ENCODE measurements at places on chromosomes 1 and 21.

GRCh38 chr1:54608566-54609230 lies 14.6 kb downstream of the FAM151A start:
- no peak for DNase-seq

- no peak for DNase-seq
Measured at GRCh38 chr1:32742199-32742947, 39.8 kb upstream of the SYNC start.

DNA sequence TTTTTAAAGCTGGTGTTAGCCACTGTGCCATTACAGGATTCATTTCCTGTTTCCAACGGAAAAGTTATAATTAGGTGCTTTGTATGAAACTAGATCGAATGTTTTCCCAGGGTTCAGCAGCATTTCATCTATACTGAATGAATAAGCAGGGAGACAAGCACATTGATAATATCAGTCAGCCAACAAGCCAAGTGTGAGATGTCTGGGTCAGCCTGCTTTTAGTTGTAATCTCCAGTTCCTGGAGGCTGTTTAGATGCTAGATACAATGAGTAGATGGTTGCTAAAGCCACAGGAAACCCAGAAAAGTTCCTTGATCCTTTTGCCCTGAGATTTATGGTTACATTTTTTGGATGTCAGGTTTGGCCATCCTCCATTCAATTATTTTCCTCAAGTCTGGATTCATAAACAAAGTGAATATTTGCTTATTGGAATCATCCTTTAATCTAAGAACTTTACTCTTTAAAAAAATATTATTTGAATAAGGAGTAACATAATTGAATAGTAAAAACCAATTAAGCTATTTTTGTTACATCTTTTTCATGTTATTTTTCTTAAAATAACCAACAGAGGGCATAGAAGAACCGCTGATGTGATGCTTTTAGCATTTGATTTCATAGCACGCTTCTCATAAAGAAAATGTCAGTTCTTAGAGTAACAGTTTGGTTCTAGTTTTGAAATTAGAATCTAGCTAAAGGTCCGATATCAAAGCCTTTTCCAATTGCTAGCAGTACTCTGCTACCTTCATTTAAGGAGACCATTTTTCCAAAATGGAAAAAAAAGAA lies 76.6 kb downstream of the HSPA13 start:
- no peak for DNase-seq

DNA sequence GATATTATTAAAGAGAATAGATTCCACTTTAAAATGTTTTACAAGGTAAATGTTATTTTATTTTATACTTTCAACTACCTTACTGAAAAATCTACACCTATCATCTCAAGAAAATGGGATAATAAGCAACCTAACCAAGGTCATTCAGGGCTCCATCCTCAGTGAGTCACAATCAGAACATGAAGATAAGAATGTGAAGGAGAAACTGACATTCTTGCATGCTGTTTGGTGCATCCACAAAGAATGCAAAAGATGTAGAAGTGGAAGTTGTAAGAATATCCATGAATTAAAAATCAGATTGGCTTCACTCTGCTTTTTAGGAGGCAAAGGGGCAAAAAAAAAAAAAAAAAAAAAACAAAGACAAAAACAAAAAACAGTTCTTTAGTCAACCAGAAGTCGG lies 6.5 kb downstream of the WARS2 start:
- DNase-seq: no peak

- peak; percentile 57 for DNase-seq
Measured at GRCh38 chr1:163315773-163316374, 5.9 kb upstream of the NUF2 start.

DNA sequence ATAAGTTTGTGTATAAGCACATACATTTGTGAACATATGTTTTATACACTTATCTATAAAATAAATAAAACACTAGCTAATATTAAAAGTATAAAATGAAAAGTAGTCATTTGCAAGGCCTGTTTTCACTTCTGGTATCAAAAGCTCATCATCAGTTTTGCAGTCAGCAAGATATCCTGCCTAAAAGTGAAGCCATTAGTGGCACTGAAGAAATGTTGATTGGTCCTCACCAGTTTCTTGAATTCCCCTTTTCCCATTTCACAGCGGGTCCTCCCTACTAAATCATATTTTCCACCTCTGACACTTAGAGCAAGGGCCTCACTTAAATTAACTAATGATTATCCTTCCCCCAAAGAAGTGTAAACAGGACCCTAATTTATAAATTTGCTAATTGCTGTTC lies 6.7 kb downstream of the TBX15 start:
- no peak for DNase-seq

- no peak for DNase-seq
Measured at GRCh38 chr21:46057111-46057709, 40.7 kb upstream of the COL6A2 start.

DNA sequence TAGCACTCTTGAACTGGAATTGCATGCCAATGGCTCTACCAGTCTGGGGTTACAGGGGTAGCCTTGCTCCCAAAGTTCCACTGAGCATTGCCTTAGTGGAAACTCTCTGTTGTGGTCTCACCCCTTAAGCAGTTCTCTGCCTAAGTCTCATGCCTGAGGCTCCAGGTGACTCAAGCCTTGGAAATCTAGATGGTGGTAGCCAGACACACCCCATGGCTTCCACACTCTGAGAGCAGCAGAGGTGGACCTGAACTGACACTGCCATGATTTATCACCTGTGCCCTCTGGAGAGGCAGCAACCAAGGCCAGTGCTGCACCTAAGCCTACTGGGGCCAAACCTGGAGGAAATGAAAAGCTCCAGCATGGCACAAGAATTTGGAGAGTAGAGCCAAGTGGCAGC lies 285.7 kb upstream of the PKN2 start:
- DNase-seq: no peak

- DNase-seq: no peak
Measured at GRCh38 chr1:245441689-245442088, 286.9 kb downstream of the KIF26B start.

DNA sequence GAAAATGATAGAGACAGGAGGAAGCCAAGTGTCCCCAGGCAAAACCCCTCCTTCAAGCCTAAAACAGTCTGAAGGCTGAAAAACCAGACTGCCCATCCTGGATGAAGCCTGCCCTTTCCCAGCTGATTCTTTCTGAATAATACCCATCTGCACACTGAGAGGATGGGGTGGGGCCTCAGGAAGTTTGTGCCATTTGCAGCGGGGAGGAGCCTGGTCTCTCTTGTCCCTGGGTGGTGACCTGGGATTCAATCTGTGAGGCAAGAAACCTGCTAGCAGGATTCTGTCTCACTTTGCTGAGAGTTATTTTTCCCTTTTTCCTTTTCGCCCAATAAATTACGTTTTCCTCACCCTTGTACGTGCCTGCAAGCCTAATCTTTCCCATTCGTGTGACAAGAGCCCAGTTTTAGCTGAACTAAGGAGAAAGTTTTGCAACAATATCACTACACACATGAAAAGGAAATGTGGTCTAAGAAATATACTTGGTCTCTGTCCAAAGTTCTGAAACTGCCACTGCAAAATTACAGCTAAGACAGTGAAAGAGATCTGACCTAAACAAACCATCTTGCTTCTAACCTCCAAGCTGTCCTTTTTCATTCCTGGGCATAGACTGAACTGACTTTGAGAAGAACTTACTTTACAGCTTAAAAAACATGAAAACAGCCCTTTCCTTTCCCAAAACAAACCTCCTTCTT lies 105.0 kb downstream of the COP1 start:
- DNase-seq: no peak

DNA sequence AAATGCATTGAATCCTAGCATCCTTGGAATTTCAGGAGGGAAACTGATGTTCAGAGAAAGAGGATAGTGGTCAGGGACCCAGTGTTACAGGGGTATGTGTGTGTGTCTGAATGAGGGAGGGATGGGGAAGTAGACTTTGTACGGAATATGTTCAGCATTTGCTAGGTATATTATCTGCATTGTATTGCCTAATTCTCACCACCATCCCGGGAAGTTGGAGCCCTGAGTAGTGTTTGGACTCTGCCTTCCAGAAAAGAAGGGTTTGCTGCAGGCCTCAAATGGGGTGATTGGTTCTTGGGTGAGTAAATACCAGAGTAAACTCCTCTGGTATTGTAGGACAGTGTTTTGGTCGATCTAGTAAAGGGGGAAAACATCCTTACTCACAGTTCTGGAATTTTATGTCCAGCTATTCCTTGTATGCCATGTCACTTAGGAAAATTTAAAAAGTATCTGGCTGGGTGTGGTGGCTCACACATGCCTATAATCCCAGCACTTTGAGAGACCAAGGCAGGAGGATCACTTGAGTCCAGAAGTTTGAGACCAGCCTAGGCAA lies 7.1 kb upstream of the ZNF496 start:
- no peak for DNase-seq

- no peak for DNase-seq
Measured at GRCh38 chr1:163296504-163297263, 25.1 kb upstream of the NUF2 start.

DNA sequence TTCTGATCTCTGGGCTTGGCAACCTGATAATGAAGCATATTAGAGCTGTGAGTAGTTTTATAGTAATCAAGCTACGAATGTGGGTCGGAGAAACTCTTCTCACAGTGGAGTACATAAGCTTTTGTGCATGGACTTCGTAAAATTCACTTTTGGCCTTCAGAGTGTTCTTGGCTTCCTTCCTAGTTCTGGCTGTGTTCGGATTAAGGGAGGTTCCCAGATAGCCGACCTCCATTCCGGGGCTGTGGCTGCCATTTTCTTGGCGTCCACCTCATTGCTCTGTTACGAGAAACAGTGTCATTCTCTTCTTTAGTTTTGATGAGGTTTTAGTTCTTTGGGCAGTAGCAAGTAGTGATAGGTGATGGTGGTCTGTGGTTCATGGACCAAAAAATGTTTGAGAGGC lies 26.3 kb downstream of the CAMTA1 start:
- DNase-seq: no peak

- no peak for DNase-seq
Measured at GRCh38 chr1:248844526-248844925, 6.5 kb downstream of the ZNF672 start.

DNA sequence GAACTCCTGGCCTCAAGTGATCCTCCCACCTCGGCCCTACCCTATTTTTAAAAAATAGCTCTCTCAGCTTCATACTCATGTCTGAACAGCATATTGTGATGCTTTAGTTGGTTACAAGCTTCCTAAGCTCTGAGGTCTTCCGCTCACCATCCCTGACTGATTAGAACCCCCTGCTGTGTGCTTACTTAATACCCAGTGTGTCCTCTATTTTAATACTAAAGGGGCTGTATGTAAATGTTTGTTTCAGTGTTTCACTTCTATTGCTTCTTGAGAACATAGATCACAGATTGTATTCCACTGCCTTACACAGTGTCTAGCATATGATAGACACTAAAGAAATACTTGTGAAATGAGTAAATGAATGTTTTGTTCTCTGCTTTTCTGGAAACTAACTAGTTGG lies 29.8 kb downstream of the ZYG11B start:
- no peak for DNase-seq

- DNase-seq: no peak
Measured at GRCh38 chr1:168466714-168467131, 77.1 kb downstream of the XCL2 start.

GRCh38 chr1:184562806-184563205 lies 176.0 kb downstream of the C1orf21 start:
- DNase-seq: no peak

- DNase-seq: no peak
Measured at GRCh38 chr1:52659851-52660596, 27.1 kb downstream of the SHISAL2A start.

- no peak for DNase-seq
Measured at GRCh38 chr21:40186045-40186444, 318.8 kb downstream of the PCP4 start.

DNA sequence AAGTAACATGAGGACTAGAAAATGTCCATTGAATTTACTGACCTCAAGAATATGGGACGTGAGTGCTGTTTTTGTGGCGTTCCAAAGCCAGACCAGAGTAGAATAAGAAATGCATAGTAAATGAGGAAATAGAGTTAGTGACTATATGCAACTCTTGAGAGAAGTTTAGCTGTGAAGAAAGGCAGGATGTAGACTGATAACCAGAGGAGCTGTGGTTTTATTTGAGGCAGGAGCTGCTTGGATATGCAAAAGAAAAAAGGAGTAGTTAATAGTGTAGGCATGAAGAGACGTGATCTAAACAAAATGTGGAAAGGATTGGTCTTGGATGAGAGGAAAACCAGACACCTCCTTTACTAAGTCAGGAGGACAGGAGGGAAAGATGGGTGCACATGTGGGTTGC lies 28.2 kb downstream of the DNAH14 start:
- DNase-seq: no peak

- DNase-seq: no peak
Measured at GRCh38 chr1:226636847-226637096, 88.2 kb downstream of the STUM start.

DNA sequence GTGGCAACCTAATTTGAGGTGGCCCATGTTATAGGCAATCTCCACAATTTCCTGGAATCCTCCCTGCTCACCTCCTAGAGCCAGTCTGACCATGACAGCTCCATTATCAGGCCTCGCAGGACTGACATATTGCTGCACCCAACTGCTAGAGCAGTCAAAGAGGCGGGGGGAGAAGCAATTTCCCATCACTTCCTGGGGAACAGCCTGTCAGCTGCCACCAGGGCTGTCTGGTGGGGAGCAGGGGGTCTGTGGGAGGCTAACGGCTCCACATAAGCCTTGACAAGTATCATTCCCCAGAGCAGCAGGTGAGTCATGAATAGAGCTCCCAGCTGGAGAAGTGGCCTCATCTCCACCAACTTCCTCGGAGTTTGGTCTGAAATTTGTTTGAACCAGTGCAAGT lies 322.9 kb downstream of the MATN1 start:
- DNase-seq: no peak

GRCh38 chr1:201405484-201405831 lies 6.3 kb upstream of the LAD1 start:
- no peak for DNase-seq

DNA sequence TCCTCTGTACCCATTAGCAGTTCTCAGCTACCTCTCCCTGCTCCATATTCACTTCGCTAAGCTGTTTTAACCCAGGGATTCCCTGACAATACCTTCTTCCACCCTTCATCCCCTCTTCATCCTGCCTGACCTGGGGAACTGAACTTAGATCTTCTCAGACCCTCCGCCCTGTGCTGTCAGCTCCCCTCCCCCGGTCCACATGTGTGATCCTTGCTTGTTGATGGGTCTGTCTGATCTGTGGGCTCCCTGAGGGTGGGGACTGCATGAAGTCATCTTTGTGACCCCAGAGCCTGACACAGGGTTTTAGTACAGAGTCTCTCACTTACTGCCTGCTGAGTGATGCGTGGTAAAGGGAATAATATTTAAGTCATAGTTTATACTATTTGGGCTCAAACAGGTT lies 11.8 kb downstream of the CHAF1B start:
- DNase-seq: no peak

- peak; percentile 88 for DNase-seq
Measured at GRCh38 chr1:234772345-234773147, 162.6 kb upstream of the IRF2BP2 start.

Measured in glomerular endothelial cell (primary cell).